ENCODE measurements at places on chromosomes 7 and 10.

- no peak for DNase-seq
Measured at GRCh38 chr7:114070246-114070645, 151.4 kb upstream of the PPP1R3A start.

DNA sequence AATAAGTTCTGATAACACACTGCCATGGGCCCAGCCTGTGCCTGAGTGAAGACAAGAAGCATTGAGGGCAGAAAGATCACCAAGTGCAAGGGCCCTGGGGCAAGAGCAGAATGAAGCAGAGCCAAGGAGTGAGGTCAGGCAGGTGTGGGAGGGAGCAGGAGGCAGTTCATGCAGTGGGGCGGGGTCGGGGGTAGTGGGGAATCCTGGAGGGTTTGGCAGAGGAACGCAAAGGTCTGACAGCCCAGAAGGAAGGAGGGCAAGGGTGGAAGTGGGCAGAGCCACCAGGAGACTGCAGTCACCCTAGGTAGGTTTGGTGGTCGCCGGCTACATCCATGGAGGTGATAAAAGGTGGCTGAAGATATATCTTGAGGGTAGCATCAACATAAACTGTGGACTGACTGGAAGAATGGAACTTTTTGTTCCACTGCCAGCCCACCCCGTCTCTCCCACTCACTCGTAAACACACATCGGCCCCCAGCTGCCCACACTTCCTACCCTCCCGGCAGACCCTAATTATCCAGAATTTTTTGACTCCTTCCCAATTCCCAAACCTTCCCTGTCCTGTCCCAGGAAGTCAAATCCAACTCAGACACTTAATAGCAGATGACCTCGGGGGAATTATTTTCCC is 172.4 kb downstream of the ARHGAP12 start:
- DNase-seq, result no peak

- DNase-seq, result no peak
Measured at GRCh38 chr10:75335983-75336382, 65.6 kb downstream of the ZNF503 start.

DNA sequence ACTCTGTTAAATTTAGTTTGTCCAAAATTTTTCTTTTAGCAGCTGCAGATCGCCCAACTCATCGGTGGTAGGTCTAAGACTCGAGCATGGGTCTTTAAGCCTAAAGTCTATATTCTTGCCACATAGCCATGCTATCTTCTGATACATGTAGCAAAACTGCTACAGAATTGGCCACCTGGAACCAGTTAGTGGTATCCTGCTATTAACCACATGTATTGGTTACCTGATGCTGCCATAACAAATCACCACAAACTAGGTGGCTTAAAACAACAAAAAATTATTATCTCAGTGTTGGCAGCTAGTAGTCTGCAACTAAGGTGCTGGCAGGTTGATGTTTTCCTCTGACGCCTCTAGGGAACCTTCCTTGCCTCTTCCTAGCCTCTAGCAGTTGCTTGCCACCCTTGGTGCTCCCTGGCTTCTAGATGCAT is 96.7 kb upstream of the PIK3CG start:
- no peak for DNase-seq

DNA sequence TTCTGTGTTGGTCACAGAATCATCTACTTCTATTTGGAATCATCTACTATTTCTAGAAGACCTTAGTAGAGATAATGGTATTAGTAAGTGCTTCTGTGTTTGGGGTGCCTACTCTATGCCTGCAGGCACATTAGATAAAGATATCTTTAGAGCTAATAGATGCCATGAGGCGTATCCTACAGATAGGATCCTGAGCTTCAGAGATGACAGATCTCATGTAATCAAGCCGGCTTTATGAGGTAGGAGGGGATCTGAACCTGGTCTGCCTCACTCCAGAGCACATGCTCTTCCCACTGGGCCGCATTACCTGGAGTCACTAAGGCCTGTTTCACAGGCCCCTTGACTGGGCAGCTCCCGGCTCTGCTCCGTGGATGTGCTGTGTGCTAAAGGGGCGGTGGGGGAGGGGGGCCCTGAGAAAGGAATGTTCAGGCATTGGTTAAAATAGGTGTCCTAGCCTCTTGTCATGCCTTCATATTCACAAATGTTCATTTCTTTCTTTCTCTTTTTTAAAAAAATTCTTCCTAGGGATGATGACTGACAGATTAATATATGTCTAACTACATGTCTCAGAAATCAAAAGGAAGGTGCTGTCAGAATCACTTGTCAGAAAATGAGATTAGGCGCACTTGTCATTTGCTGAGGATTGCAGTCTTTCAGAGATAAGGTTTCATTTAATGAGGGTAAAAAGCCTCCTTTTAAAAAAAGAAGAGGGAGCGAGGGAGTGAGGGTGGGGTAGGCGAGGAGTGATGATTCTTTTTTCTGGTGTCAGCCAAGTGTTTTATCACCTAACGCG is 458.0 kb upstream of the GALNT17 start:
- DNase-seq, result no peak

GRCh38 chr10:129727071-129727470 is 237.0 kb downstream of the EBF3 start:
- DNase-seq, result no peak

GRCh38 chr10:92530891-92531535 is 42.9 kb downstream of the IDE start:
- no peak for DNase-seq

- DNase-seq, result peak; percentile 17
Measured at GRCh38 chr10:108877095-108877561, 1046.2 kb downstream of the XPNPEP1 start.

DNA sequence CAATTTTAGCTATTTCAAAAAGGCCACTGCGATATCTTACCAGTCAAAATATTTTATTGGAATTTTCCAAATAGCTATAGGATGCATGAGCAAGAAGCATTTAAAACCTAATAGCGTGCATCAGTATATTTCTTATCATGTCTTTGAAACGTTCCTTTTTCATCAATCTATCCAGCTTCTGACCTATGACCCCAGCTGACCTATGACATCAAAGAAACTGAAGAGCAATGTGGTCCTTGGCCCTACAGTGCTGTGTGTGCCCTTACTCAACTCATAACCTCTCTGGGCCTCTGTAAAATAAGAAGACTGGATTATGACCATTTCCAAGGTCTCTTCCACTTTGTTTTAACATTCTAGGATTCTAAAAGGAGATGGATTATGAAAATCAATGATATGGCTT is 118.2 kb downstream of the ZNF22 start:
- no peak for DNase-seq

- DNase-seq, result no peak
Measured at GRCh38 chr7:16563281-16564022, 36.8 kb downstream of the LRRC72 start.

GRCh38 chr7:126361183-126361582 is 891.6 kb downstream of the GRM8 start:
- no peak for DNase-seq

DNA sequence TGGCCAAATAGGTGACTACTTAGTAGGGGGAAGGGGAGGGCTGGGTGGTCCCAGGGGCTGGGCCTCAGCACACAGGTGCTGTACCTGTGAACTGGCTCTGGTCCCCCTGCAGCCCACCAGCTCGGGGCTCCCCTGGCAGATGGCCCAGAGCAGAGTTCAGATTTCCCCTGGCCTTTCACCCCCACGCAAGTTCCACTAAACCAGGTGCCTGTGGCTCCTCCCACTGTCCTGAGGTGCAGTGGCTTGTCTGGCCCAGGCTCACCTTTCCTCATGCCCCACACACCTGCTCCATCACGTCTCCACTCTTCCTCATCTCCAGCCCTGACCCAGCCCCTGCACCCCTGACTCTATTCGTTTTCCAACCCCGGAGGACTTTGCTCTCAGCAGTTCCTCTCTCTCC is 47.3 kb upstream of the OPALIN start:
- DNase-seq, result no peak

DNA sequence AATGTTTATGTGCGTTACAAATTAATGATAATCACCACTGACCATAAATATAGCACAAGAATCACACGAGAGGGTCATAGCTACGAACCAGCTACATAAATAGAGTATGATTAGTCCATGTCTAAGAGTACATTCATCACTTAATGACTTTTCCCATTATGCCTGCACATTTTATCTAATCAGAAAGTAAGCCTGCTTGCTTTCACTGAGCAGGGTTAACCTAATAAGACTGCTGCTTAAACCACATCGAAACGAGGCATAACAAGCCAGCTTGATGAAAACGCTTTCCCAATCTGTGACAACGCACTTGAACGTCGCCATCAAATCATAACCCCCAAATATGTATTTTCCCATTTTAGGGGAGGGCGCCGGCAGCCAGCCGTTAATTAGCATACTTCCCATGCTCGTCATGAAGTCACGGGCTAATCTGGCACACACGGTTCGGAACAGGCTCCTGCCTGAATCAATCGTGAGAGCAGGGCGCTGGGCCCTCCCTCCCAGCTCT is 71.5 kb downstream of the EBF3 start:
- no peak for DNase-seq

GRCh38 chr7:111075498-111075897 is 15.4 kb upstream of the LRRN3 start:
- DNase-seq, result no peak

DNA sequence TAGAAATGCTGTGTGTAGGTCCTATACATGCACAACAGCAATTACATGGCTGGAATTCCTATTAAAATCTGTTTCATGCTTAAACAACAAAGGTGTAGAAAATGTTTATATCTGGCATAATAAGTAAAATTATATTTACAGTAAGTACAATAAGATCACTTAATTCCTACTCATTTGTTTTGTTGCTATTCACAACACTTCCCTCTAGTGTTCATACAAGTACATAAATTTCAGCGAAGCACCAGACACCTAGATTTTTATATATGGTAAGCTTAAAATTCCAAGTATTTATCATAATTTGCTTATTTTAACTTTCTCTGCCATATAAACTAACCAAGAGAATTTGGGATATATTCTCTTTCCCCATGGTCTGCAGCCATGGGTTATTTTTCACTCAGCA is 51.8 kb upstream of the ANK3 start:
- no peak for DNase-seq

DNA sequence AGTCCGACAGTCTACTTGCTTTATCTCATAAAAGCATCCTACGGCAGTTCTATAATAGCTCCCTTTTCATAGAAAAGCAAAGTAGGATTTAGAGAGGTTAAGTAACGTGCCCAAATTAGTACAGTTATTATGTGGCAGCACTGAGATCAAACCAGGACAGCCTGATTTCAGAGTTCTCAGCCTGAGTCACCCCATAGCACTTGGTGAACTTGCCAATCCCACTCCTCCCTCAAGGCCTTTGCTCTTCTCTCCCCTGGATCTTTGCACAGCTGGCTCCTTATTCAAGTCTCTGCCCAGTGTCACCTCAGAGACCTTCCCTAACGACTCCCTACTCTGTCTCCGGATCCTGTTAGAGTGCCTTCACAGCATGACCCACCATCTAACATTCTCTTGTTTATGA is 438.0 kb upstream of the NFE2L3 start:
- DNase-seq, result no peak

DNA sequence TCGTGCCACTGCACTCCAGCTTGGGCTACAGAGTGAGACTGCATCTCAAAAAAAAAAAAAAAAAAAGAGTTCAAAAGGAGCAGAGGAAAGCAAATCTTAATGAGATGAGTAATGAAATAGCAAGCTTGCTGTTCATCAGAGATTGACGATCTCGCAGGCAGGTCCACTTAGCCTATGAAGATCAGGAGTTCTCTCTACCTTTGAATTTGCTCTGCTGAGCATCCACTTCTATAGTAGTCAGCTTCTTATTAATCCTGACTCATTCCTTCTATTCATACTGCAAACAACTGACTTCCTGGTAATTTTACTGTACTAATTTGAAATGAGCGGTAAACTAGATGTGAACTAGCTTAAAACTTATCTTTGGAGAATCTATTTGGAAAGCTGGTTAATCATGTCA is 1014.6 kb downstream of the GATA3 start:
- no peak for DNase-seq

DNA sequence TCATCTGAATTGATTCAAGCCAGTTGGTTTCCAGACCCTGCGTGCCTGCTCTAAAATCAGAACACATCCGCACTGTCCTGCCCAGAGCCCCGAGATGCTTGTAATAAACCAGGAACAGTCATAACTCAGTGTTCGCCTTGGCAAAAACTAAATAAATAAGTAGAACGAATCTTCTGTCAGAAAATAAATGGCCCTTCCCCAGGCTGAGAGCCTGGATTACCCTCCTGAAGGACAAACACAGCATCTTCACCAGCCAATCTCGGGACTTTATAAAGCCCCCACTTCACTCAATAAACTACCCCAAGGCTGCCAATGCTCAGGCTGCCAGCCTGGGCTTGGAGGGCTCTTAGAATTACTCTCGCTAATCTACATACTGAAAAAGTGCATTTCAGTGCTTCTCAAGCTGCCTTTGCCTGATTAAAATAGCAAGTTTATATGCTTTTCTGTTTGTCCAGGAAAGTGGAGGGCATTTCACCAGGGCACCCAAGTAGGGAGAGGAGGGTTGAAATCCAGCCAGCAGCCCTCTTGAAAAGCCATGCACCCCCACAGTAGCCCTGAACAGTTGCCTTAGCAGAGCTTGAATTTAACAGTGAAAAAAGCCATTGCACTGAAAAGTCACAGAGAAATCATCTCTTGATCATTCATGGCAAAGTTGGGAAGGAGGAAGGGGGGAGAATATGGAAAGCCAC is 136.6 kb downstream of the CALN1 start:
- DNase-seq, result no peak

GRCh38 chr10:32139223-32140073 is 83.2 kb upstream of the KIF5B start:
- DNase-seq, result peak; percentile 45

DNA sequence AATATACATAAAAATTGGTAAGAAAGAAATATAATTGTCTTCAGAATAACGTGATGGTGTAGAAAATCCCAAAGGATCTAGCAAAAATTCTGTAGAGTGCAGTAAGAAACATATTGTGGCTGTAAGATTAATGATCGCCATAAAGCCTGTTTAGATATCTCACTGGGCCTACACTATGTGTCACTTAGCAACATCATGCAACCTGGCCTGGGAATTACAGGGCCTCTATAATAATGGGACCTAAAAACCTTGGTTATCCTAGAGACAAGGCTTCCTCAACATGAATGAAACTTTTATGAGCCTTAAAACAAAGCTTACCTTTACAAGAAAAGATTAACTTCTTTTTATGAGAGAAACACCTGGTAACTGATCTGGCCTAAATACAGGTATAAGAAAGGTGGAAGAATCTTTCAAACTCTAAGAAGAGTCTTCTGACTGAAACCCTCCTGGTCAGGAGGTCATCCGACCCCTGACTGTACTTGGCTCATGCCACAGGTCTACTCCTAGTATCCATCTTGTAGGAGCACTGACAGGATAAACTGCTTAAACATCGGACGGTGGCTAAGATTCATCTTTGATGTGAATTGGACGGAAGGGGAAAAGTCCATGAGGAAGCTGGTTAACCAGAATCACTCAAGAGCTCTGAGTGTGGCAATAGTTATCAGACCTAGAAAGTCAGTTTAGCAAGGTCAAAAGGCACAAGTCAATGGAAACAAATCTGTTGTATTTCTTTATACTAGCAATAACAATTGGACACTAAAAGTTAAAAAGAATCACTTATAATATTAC is 1155.1 kb upstream of the SORCS1 start:
- no peak for DNase-seq

- no peak for DNase-seq
Measured at GRCh38 chr10:114683162-114683561, 25.1 kb upstream of the ABLIM1 start.

DNA sequence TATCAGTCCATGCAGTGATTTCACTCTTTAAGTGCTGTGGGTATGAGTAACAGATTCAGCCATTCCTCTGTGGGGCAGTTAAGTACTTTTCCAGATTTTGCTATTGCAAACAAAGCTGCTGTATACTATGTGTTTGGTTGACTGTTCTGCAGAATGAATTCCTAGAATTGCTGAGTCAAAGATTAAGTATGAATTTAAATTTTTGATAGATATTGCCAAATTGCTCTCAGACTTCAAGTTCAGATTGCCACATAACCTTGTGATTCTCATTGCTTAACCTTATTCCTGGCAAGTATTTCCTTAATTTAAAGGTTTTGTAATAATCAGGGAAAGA is 21.6 kb upstream of the SAR1A start:
- peak; percentile 24 for DNase-seq
